ENCODE measurements at places on chromosomes 2 and 18.

GRCh38 chr2:43745457-43745856, 28.4 kb upstream of the DYNC2LI1 start:
- no peak for DNase-seq

- DNase-seq, result no peak
Observed at GRCh38 chr2:164430166-164430783, 191.0 kb downstream of the GRB14 start.

- peak; percentile 38 for DNase-seq
Observed at GRCh38 chr2:234335661-234336228, 161.1 kb downstream of the ARL4C start.

GRCh38 chr18:31672628-31673135, 11.7 kb downstream of the B4GALT6 start:
- no peak for DNase-seq

DNA sequence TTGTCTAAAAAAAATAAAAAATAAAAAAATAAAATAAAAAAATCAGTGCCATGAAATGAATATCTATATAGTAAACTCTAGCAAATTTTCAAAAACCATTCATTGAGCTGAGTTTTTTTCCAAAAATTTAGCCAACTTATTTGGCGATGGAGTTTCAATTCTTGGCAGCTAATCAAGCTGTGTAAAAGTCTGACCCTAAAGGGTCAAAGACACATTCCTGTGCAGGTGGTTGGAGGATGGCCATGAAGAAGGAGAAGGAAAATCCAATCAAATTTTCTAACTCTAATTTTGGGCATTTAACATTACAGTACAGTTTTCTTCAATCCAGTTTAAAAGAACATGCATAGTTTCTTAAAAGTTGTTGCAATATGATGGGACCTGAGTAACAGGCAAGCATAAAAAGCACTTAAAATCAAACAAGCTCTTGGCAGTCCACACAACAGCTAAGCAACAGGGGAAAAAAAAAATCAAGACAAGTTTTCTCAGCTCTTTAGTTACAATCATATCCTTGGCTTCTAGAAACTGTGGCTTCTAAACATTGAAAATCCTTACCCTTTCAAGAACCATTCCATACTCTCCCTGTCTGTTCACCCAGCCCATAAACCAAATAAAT, 54.5 kb downstream of the ACVR1 start:
- no peak for DNase-seq

GRCh38 chr18:45197526-45197970, 417.7 kb upstream of the SLC14A2 start:
- DNase-seq, result no peak

DNA sequence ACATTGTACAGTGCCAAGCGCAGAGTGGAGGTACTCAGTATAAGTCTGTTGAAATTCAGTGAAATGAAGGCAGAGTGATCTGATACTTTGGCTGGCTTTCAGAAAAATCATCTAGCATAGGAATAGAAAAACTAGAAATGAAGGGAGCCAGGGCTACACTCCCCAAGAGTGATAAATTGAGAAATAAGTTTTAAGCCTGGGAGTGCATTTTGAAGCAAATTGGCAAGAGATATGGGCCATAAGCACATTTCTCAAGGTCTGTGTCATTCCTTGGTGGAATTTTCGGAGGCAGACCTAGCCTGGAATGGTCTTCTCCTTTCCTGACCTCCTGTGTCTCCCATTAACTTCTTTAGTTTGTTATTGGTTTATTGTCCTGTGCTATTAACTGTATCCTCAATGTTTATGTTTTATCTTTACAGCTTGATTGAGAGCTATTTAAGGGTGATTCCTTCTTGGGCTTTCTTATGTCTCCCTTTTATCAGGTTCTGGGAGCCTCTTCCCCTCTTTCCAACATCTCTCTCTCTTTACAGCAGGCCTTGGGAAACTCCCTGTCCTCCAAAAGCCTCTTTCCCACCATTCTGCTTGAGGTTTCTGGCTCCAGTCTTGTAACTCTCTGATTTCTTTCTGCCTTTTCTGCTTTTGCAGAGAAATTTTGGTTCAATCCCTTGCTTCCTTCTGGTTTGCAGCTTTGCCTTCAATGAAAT, 649.5 kb downstream of the SLC4A3 start:
- no peak for DNase-seq

DNA sequence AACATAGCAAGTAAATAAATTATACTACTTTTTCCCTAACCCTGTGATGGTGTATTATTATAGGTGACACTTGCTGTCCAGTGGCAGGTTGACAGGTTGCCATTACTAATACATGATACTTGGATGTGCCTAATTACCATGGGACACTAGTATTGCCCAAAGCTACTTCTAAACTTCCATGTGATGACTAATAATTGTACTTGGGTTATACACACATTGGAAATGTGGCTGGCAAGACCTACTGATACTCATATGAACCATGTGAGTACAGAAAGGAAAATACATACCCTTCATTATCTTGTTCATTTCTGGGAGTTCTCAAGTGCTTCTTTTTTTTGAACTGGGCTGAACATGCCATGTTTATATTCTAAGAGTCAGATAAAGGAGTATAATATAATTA, 156.4 kb downstream of the IKZF2 start:
- no peak for DNase-seq

- no peak for DNase-seq
Observed at GRCh38 chr18:211582-211981, 53.2 kb downstream of the USP14 start.

DNA sequence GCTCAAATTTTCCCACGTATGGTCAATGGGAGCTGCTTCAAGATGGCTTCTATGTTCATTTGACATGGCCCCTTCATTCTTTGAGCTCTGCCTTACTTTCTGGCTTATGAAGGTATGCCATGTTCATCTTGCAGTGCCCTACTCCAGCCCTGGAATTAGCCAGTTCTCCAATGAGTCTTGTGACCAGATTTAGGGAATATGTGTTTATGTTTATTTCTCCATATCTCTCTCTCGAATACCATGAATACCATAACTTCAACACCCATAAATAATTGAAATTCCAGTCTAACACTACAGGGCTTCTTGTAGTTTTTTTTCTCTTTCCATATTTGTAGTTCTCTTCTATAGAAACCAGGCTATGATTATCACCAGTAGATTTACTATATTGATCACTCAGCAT, 39.7 kb downstream of the EPB41L5 start:
- no peak for DNase-seq

GRCh38 chr18:26052505-26052904, 37.9 kb downstream of the SS18 start:
- DNase-seq, result no peak

DNA sequence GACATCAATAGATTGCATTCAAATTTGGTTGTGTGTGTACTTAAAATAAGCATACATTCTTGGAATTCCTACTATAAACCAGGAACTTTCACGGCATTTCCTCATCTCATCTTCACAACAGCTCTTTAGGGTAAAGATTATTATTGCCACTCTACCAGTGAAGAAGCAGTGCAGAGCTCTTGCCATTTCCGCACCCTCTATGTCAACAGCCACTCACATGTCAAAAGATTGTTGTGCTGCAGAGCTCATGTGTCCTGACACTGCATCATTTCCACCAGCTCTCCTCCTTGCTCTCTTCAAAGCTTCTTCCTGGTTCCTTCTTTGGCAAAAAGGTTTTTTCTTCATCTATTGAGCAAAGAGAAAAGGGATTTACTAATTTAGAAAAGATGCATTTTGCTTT, 26.5 kb upstream of the L3MBTL4 start:
- DNase-seq, result no peak

GRCh38 chr2:239157771-239158170, 243.0 kb downstream of the HDAC4 start:
- no peak for DNase-seq

- DNase-seq, result no peak
Observed at GRCh38 chr2:97996679-97997078, 931 bp upstream of the TMEM131 start.

GRCh38 chr18:9758624-9759075, 50.5 kb downstream of the RAB31 start:
- DNase-seq, result no peak

- DNase-seq, result no peak
Observed at GRCh38 chr2:236659758-236660150, 90.1 kb downstream of the ACKR3 start.

DNA sequence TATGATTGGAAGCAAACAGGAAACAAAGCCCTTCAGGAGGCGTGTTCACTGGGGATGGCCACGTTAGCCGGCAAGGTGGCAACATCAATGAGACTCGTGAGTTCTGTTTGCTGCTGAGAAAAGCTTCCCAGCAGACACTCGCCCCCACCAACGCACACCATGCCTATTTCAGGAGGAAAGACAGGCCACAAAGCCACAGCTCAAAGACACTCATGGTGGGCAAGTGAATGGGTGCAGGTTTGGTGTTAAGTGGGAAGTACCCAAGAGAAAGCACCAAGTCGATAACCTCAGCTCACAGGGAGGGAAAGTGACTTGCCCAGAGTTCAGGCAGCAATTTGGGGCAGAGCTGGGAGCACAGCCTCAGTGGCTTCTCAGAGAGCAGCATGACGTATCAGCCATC, 10.5 kb upstream of the MTERF4 start:
- no peak for DNase-seq

GRCh38 chr2:239597216-239597615, 196.4 kb upstream of the HDAC4 start:
- no peak for DNase-seq

DNA sequence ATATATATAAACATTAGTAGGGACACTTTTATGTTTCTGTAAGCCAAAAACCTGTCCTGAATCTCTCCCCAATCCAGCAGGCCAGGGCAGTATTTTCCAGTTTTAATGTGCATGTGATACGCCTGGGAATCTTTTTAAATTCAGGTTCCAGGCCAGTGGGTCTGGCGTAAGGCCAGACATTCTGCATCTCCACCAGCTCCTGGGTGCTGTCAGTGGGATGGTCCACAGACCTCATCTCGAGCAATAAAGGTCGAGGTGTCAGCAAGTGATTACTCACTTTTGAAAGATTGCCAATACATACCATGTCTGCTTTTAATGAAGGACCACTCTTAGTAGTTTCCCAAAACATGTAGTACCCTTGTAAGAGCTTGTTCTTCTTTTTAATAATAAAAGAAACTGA, 189.9 kb upstream of the SH3BP4 start:
- no peak for DNase-seq

DNA sequence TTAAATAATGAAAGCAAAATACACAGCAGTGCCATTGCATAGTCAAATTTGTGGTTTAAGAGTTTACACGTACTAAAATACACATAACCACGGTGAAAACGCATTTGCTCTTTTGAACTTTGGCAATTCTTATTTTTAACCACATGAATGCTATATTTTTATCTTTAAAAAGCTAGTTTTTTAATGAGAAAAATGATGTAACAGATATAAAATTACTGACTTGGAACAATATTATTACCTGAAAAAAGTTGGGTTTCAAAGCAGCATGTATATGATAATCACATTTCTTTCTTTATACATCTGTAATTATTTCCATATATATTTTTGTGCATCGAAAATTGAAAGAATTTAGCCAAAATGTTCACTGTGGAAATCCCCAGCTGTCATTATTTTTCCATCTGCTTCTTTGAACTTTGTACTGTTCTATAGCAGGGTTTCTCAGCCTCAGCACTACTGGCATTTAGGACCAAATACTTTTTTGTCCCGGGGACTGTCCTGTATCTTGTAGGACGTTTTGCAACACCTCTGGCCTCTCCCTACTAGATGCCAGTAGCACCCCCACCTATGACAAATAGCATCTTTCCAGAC, 75.9 kb upstream of the CAB39 start:
- no peak for DNase-seq

DNA sequence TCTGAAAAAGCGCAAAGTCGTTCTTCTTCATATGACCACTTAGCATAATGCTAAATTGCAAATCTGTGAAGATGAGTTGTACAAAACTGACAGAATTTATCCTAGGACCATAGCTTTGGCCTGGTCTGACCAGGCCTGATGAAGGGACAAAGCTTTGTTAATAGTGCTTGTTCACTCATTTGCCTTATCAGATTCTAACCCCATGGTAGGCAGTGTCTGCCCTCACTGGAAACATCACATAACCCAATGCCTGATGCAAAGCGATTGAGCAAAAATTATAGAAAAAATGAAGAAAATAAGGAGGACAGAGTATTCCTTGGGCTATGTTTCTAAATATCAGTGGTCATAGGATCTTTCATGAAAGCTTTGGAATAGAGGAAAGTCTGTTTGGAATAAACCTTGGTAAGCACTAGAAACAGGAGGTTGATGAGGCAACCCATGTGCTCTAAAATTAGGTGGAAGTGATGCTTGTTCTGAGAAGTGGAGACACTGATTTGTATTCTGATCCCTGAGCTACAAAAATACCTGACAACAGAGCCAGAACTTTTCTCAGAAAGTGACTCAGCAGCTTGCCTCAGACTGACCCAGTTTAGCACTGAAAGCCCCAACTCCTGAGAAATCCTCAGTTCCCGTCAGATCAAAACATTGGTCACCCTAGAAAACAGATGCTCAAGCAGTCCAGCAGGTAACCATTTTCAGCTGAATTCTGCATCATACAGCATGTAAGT, 131.4 kb upstream of the MAPRE2 start:
- no peak for DNase-seq

DNA sequence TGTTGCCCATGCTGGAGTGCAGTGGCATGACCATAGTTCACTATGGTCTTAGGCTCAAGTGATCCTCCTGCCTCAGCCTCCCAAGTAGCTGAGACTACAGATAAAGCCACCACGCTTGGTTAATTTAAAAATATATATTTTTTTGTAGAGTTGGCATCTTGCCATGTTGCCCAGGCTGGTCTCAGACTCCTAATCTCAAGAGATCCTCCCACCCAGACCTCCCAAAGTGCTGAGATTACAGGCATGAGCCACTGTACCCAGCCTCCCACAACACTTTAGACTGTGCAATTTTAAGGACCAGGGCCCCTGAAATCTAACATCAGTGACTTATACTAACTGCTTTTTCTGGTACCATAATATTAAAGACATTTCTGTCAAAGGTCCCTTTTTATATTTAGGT, 5.2 kb downstream of the TXNDC2 start:
- DNase-seq, result no peak

DNA sequence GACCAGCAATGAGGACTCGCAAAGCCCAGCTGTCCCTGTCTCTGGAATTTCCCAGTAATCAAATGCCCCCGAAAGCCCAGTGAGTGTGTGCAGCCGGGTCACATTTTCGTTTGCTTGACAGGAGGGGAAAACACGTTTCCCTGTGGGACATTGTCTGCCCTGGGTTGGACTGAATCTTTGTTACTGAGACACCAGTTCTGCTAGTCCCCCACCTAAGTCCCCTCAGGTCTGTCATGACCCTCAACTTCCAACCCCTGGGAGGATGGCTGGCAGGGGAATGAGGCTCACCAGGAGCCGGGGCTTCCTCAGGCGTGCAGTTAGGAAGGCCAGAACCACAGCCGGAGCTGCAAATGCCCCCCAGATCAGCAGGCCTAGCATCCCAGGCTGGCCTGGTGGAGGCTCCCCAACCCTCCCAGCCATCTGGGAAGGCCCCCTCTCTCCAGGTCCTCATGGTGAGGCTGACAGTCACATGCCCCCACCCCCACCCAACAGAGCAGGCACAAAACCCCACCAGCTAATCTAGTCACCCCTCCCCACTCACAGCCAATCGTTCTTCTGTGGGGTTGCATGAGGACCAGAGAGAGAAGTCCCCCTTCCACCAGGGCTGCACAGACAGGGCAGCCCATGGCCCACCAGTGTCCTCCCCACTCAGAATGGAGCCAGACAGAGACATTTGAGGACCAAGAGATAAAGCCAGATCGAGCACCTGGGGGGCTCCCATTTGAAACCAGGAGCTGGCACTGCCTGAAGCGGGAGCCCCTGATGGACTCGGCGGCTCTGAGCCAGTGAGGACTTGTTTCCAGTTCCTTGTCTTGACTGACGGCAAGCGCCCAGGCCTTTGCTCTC, 33.6 kb downstream of the CYP26B1 start:
- no peak for DNase-seq

Measured in activated CD8-positive, alpha-beta memory T cell treated with anti-CD3 and anti-CD28 coated beads for 1 hour (primary cell).